ENCODE measurements at places on chromosomes 16 and 17.
A peak's percentile ranks its signal among the peaks of the same experiment; 100 is the strongest.

- DNase-seq, result no peak
Measured at GRCh38 chr16:54268340-54268739, 18.2 kb downstream of the IRX3 start.

DNA sequence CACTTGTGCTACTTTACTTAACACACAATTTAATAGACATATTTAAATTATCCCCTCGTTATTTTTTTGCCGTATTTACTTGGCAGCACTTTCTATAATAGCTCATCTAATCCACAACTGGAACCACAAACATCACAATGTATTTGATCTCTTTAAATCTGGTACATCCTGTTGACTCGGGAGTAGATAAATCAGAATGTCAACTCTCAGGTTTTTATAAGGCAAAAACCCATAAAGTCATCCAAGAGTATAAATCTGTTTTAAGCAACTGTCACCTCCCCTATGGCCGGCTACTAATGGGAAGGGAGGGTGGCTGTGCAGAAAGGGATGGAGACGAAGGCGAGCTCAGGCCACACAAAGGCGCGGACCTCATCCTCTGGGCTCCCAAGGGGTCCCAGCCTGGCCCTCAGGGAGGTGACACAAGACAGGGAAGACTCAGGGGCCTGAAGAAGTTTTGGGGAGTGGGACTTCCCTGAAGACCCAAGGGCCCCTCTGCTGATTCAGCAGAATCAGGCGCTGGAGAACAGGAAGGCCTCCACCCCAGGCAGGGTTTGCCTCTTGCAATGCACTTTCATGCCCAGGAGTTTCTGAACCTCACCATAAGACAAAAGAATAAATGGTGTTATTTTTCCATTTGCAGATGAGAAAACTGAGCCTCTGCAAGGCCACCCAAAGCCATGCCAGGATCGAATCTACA is 122.5 kb downstream of the ZNF423 start:
- DNase-seq, result no peak

DNA sequence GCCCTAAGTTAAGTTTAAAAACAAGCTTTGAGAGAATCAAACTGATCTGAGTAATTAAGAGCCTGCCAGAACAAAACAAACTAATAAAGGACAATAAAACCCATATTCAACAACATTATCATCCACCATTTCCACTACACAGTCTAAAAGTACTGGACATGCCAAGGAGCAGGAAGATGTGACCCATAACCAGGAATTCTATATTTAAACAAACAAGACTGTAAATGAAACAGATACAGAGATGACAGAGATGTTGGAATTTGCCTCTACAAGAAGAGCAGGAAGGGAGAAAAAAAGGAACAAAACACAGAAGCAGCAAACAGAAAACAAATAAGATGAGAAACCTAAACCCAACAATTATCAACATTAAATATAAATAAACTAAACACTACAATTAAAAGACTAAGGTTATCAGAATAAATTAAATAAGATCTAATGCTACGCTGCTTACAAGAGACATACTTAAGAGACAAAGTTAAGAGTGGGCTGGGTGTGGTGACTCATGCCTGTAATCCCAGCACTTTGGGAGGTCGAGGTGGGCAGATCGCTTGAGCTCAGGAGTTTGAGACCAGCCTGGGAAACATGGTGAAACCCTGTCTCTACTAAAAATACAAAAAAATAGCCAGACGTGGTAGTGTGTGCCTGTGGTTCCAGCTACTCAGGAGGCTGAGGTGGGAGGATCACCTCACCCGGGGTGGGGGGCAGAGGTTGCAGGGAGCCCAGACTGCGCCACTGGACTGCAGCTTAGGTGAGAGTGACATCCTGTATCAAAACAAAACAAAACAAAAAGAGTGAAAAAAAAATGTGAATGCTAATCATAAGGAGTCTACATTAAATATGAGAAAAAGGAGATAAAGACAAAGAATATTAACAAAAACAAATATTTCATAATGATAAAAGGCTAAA is 50.6 kb downstream of the CREBBP start:
- DNase-seq, result no peak

DNA sequence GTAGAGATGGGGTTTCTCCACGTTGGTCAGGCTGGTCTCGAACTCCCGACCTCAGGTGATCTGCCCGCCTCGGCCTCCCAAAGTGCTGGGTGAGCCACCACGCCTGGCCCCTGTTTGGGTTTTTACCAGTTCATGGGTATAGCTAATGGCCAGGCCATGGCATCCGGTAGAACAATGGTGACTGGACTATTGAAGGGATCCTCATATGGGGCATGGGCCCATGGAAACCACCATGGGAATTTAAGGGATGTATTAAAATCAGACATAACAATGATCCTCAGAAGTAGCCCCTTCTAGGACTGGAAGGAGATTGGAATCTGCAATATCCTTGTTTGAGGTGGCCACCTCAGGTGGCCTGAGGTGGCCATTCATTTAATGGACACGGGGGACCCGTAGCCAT is 17.5 kb upstream of the GUCY2D start:
- DNase-seq, result no peak

DNA sequence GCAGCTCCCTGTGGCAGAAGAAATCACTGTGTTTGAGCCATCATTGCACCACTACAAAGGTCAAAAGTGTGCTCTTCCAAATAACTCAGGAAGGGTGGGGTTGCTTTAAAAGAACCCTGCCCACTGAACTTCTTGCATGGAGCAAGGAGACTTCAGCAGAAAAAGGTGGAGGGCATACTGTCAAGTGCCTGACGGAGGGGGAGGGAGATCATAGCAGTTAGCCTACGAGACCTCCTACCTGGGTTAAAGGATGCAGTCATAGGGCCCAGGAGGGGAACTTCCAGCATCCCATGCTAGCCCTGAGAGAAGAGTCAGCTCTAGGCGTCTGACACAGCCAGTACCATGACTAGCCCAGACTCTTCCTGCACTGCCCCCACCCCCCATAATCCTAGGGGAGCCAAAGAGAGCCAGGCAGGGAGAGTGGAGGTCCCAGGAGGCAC is 45.3 kb upstream of the MSI2 start:
- DNase-seq, result no peak

DNA sequence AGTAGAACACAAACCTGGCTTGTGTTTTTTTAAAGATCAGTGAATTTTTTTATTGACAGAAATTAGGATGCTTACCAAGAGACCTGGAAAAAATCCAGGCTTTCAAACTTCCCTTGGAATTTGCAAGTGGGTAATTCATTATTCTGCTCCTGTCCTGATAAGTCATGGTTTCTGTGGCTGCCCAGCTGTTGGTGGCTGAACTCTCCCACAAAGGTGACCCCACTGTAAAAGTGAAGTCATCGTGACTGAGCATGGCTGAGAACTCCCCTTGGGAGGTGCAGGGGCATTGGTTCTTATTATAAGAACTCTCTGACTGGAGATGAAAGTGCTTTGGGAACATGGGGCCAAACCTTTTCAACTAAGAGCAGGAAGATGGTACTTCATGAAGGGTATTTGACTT is 46.6 kb upstream of the TANC2 start:
- DNase-seq, result no peak

- no peak for DNase-seq
Measured at GRCh38 chr16:6837722-6838121, 494.9 kb upstream of the RBFOX1 start.

DNA sequence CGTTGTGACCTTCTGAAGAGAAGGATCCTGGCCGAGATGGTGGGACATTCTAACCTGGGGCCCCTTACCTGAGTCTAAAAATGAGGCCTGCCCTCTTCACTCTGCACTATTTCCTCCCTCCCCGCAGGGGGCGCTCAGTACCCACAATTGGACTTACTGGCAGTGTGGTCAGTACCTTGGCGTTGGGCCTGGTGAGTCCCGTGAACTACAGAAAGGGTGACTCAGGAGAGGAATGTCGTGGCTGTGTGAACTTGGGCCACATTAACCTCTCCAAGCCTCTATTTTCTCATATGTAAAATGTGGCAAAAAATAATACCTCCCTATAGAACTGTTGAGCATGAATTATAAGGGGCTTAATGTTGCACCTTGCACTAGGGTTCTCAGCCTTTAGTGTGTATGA is 3.9 kb downstream of the RSAD1 start:
- peak; percentile 67 for DNase-seq

DNA sequence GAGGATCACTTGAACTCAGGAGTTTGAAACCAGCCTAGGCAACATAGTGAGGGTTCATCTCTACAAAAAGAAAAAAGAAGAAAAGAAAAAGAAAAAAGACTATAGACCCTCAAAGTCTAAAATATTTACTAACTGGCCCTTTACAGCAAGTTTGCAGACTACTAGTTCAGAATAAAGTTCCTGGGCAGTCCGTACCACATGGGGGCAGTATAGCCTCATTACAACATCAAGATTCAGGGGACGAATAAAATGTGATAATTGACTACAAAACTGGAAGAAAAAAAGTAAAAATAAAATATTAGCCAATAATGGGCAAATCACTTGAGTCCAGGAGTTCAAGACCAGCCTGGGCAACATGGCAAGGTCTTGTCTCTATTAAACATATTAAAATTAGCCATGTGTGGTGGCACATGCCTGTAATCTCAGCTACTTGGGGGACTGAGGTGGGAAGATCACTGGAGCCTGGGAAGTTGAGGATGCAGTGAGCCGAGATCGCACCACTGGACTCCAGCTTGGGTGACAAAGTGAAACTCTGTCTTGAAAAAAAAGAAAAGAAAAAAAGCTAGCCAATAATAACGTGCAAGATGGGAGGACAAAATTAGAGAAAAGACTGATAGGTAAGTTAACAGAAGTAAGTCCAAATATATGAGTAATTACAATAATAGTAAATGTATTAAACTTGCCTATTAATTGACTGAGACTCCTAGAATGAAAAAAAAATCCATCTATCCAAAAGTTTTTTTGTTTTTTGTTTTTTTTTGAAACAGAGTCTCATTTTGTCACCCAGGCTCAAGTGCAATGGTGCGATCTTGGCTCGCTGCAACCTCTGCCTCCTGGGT is 129.4 kb upstream of the SEC14L1 start:
- peak; percentile 52 for DNase-seq

GRCh38 chr17:10216213-10216938 is 18.0 kb upstream of the GAS7 start:
- DNase-seq, result no peak

DNA sequence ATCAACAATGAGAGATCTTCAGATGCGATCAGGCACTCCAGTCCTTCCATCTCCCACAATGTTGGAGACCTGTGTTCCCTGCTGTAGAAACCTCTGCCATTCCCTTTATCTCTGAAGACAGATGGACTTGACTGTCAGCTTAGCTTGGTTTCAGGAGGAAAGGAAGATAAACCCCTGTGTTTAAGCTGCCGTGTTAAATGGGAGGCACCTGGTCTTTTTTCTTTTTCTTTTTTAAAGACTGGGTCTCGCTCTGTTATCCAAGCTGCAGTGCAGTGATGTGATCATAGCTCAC is 63.1 kb downstream of the USP22 start:
- no peak for DNase-seq

DNA sequence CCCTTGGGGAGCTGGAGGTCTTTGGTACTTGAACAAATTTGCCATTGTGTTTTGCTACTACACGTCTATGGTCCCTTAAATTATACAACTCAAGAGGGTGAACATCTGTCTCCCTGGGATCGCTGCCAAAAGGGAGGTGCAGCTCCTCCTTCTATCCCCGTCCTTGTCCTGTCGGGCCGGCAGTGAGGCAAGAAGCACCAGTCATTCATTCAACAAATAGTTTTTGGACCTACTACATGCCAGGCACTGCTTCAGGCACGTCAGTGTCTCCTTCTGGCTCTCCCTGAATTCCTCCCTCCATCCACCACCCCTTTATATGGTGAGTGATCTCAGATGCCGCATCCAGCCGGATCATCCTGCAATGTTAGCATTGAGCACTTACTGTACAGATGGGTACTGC is 2.2 kb upstream of the RPL38 start:
- no peak for DNase-seq

- DNase-seq, result no peak
Measured at GRCh38 chr17:20280051-20280450, 187.3 kb downstream of the LGALS9B start.

- DNase-seq, result no peak
Measured at GRCh38 chr16:12740986-12741610, 62.6 kb downstream of the CPPED1 start.

DNA sequence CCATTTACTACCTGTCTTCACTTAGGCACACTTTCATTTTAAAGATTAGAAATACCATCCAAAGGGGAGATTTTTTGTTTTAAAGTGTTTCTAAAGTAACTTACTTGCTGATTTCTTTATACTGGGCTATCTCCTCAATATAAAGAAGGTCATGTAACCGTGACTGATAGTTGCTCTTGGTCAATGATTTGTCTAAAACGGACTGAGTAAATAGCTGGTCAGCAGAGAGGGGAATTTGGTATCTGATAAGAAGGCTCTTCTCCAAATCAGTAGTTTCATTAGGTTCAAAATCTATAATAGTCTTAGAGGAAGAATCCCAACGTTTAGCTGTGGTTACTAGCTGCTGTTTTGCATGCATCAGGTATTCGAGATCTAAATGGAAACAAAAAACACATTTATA is 66.4 kb downstream of the HELZ start:
- no peak for DNase-seq

- DNase-seq, result no peak
Measured at GRCh38 chr16:87384162-87384874, 742 bp upstream of the FBXO31 start.

- DNase-seq, result peak; percentile 26
Measured at GRCh38 chr17:58120195-58120822, 27.9 kb upstream of the OR4D1 start.

- peak; percentile 50 for DNase-seq
Measured at GRCh38 chr17:79844869-79845600, 5.8 kb upstream of the CBX4 start.

- DNase-seq, result no peak
Measured at GRCh38 chr17:44492706-44493272, 10.4 kb downstream of the GPATCH8 start.

- no peak for DNase-seq
Measured at GRCh38 chr17:81558941-81559806, 7.0 kb upstream of the FAAP100 start.

- no peak for DNase-seq
Measured at GRCh38 chr17:39658760-39659159, 6.4 kb upstream of the TCAP start.

GRCh38 chr16:82034981-82035612 is at the start of gene HSD17B2:
Gene HSD17B2, plus strand, starts transcription at chr16:82035253. Its CDS starts 172 bp downstream, at chr16:82035425.
- no peak for DNase-seq

Data from activated CD8-positive, alpha-beta memory T cell treated with anti-CD3 and anti-CD28 coated beads, Interleukin-2, amount 50 U/mL, for 4 hours (primary cell).